ENCODE measurements at places on chromosomes 12 and 14. TPM values are rescaled to one million over a fixed set of nuclear protein-coding genes. Genes with fewer than 3 reads are reported as not detected.

GDF3 gene
- not detected for total RNA-seq

ADCY4 gene
- total RNA-seq, result 0.05 TPM

PFKM gene
- total RNA-seq, result 71.9 TPM

TESPA1 gene
- total RNA-seq, result not detected

MYO1H gene
- total RNA-seq, result not detected

DNA sequence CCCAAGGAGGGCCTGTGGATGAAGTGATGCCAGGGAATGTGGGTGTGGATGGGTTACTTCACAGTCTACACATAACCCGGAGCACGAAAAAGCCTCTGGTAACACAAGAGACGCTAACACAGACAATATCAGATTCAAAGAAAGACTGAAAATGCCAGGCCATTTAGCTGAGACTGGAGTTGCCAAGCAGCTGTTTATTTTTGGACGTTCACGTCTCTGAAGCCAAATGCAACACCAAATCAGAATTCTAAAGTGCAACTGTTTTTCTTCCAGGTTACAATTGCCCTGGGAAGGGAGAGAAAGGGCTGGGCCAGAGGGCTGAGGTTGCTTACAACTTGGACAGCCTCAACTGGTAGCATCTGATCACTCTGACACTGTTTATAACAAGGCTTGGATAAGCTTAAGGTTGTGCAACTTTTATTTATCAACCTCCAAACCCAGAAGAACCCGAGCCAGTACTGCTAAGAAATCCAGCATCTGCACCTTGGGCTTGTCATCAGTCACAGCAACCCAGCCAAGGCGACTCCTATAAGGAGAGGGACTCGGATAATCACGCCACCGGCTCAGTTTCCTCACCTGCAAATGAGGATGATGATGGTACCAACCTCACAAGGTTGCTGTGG is 24.8 kb downstream of the NUAK1 start:
- no peak for DNase-seq

DNA sequence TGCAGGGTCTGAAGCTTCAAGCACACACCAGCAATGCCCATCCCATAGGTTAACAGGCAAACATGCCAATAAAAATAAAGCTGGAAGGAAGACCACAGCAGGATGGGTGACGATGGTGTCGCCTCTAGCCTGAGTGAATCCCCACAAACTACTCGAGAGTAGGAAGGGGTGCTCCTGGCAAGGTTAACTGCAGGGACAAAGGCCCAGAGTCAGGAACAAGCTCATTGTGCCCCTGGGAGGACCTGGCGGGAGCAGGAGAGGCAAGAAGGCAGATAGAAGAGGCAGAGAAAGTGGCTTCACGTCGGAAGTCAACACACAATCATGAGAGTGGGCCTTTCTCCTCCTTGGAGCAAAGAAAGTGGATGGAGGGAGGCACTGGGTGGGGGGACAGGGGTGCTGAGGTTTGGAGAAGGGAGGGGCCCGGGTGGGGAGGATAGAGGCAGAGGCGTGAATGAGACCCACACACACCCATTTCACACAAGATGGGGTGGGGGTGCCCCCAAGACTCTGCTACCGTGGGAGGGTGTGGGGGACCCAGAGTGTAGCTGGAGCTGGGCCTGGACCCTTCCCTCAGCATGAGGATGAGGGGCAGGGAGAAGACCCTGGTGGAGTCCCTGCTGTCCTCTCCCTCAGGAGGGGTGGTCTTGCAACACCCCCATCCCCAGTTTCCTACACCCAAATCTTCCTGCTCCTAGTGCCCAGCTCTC is 43.1 kb downstream of the DIO3 start:
- DNase-seq, result no peak
